NCI-H82 (cell line): ENCODE measurements at places on chromosomes 16 and 17.

GRCh38 chr17:62110923-62111484 lies 45.9 kb upstream of the MED13 start:
- DNase-seq = no peak

- DNase-seq = no peak
Measured at GRCh38 chr16:51120730-51121347, 30.2 kb downstream of the SALL1 start.

GRCh38 chr16:72841506-72841905 lies 206.4 kb downstream of the ZFHX3 start:
- no peak for DNase-seq

GRCh38 chr16:73050201-73051099 lies 2.5 kb upstream of the ZFHX3 start:
- DNase-seq = no peak

- DNase-seq = no peak
Measured at GRCh38 chr16:17780181-17780580, 309.4 kb upstream of the XYLT1 start.

DNA sequence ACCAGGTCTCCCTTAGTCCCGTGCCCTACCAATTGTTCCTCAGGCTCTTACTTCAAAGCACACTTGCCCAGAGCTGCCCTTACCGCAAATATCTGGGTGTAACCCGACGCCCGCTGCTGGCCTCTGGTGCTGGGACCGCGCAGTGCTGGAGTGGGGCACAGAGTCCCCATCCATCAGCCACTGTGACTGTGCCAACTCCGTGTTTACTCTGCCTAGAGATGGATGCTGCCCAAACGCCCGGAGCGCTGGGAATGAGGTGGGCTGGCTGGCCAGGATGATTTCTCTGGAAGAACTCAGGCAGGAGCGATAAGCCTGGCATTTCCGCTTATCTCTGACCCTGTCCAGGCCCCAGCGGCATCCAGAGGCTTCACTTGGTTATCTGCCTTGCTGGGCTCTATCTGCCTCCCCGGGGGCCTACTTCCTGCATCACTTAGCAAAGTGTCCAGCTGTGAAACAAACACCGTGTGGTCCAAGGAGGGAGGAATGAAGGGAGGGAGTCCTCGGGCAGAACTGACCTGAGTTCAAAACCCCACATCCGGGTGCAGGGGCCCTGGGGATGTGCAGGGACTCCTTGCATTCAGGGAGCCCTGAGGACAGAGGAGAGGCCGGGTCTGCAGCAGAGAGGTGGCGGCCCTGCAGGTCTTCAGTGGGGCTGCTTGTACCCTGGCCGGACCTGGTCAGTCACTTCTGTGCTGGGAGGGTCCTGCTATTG lies 9.4 kb upstream of the MYLK3 start:
- no peak for DNase-seq

GRCh38 chr17:17971431-17972125 lies 622 bp downstream of the TOM1L2 start:
- DNase-seq = no peak

GRCh38 chr17:27821318-27821717 lies 21.0 kb upstream of the NOS2 start:
- DNase-seq = no peak

DNA sequence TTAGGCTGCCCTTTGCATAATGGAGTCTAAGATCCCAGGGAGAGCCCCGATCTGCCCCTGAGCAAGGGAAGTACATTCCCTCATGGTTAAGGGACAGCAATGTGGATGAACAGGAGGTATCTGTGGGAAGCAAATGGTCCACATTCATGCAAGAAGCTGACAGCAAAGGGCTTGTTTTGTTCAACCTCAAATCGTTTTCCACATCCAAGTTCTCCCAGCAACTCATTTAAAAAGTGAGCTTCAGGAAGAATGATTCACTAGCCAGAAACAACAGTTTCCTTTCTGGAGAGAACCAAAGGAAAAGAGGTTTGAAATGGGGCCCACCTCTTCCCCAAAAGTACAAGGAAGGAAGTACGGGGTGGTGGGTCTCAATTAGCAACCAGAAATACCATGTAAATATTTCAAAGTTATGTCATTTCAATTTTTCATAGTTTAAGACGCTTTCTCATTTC lies 9.4 kb downstream of the HSPB9 start:
- no peak for DNase-seq

DNA sequence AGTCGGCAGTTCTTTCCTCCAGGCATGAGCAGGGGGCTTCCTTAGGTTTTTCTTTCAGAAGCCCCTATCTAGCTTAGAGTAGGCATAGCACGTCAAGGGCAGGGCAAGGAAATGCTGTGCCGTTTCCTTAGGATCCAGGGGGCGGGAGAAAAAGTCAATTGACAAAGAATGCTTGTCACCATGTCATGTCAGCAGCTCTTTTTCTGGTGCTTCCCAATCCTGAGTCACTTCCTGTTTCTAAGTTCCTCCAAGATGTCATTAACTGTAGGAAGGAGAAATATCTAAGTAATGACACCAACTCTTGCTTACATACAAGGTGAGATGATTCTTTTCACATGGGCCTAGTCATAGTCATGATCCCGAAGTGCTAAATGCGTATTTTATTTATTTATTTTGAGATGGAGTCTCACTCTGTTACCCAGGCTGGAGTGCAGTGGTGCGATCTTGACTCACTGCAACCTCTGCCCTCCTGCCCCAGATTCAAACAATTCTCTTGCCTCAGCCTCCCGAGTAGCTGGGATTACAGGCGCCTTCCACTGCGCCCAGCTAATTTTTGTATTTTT lies 35.2 kb downstream of the GJC1 start:
- no peak for DNase-seq

DNA sequence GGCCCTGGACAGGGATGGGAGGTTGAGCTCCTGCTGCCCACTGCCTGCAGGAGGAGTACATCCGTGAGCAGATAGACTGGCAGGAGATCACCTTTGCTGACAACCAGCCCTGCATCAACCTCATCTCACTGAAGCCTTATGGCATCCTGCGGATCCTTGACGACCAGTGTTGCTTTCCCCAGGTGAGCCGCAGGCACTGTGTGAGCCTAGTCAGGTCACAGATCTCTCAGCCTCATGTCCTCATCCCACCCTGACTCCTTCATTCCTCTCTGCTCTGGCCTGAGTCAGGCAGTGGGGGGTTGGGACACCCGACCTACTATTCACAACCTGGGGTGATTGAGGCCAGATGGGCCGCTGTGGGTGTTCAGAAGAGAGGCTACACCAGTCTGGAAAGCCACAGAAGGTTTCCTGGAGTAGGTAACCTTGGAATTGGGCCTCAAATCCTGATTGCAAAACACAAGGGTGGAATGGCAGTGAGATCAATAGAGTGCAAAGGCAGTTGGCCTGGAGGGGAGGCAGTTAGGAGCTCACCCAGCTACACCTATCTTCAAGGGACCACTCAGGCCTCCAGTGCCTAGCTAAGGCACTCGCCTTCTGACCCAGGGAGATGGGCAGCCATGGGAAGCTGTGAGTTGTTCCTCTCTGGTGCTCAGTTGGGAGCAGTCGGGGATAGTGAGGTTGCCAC lies 29.7 kb downstream of the MYO15A start:
- DNase-seq = no peak

DNA sequence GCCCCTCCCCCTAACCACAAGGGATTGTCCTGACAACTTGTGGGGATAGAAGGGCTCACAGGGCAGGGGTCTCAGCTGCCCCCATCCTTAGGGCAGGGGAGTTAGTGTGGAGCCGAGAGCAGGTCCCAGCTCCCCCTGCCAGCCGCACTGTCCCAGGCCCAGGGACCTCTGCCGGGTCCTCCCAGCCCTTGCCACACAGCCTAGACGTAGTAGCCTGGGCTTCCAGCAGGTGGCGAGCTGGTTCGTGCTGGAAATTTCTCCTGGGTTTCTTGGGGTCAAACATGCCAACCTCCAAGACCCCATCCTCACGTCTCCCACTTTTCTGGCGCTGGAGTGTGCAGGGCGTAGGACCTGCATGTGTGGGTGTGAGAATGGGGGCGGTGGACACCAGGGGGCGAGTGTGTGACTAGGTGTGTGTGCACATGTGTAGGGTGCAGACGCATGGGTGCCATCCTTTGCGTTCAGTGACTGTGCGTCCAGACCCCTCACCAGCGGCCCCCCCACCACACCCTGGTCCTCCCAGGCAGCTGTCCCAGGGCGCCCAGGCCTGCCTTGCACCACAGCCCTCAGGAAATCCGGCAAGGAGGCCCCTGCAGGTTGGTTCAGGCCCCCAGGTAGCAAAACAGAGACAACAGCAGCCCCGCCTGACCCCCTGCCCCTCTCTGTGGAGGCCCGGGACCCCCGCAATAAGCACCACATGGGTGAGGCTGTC lies 29.5 kb downstream of the SBK1 start:
- DNase-seq = peak; percentile 45

DNA sequence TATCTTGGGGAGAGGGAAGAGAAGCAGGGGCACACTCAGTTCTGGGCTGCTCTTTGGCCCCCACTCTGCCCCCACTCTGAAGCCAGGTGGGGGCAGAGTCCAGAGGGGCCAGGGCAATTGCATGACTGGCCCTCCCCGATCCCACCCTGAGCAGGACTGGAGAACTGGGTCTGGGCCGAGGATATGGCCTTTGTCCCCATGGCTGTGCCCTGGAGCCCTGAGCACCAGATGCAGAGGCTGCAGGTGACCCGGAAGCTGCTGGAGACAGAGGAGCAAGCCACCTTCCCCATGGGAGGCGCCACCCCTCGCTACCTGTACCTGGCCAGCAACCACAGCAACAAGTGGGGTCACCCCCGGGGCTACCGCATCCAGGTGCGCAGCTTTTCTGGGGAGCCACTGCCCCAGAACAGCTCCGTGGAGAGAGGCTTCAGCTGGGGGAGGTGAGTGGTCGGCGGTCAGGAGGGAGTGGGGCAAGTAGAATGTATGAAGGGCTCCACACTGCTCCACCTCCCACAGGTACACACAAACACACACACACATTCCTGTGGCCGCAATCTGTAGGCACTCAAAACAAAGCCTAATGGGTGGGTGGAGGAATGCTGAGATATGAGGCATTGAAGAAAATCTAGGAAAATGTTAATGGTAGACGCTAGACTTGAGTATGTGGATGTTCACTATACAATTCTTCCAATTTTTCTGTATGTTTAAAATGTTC lies 21.4 kb downstream of the AOC3 start:
- DNase-seq = no peak

- DNase-seq = no peak
Measured at GRCh38 chr17:77558846-77559626, 399.5 kb upstream of the TNRC6C start.

DNA sequence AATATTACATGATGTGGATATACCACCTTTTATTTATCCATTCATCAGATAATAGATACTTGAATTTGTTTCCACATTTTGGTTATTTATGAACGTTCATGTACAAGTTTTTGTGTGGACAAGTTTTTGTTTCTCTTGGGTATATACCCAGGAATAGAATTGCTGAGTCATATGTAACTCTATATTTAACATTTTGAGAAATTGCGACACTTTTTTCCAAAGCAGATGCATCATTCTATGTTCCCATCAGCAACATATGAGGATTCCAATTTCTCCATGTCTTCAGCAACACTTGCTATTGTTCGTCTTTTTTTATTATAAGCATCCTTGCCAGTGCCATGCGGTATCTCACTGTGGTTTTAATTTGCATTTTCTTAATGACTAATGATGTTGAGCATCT lies 93.9 kb downstream of the GSG1L start:
- DNase-seq = no peak

- DNase-seq = no peak
Measured at GRCh38 chr17:33657181-33657580, 364.1 kb upstream of the ASIC2 start.

DNA sequence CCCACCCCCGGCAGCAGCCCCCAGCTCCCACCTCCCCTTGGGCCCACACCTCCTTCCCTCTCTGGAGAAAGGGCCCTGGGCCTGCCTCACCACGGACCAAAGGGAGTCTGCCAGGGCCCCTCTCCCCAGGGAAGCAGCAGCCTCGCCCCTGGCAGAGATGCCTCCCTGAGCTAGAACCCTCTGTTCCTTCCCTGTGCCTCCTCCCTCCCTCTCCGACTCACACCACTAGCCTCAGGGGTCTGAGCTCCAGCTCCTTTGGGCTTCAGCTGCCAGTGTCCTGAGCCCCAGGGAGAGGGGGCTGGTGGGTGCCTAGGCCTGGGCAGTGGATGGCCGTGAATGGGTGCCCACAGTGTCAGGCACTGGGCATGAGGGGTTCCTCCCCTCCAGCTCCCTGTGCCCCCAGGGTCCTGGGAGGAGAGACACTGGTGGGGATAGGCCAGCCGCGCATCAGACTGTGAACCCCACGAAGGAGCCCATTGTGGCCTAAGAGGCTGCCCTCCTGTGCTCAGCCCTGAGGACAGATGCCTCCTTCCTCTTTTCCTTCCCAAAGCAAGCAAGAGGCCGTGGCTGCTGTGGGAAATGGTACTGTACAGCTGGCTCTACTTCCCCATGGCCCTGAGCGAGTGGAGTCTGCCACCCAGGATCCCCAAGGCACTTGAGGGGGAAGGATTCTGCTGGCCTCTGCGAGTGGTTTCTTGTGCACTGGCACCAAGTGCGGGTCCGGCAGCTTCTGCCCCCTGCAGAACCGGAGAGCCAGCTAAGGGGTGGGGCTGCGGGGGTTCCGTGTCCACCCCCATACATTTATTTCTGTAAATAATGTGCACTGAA lies 20.7 kb downstream of the MMP15 start:
- DNase-seq = no peak

DNA sequence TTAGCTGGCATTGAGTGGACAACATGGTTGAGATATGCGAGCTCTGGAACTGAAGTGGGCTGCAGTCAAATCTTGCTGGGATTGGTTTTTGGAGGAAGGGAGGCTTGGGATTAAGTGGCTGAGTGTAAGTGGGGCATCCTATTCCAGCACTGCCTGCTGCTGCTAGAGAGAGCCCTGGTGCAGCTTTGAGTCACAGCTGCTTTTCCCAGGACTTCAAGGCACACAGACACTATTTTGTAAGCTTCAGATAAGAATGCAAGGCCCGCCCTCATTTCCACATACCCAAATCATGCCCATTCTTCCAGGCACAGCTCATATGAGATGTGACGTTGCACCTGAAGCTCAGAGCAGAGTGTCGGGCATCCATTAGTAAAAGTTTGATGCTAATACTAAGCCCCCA lies 10.2 kb upstream of the MAF start:
- no peak for DNase-seq

DNA sequence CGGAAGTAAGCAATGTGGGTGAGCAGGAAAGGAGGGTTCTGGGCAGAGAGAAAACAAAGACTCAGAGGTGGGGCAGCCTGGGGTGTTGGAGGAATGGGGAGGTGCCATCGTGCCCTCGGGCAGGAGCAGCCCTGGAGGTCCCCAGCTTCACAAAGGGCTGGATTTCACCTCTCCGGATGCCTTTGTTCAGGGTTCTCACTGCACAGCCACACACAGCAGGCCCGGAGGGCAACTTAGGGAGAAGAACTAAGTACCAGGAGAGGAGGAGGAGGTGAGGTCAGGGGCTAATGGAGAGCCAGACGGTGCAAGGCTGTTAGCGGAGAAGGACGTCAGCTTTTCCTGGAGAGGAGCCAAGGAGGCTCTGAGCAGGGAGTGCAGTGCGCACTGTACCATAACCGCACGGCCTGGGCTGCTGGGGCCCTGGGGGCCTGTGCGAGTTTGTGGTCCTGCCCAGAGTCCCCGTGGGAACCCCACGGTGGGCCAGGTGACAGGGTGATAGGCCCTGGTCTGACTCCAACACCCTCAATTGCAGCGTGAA lies 9.3 kb downstream of the ARRB2 start:
- peak; percentile 88 for DNase-seq
